Non-pigmented ciliary epithelial cell (primary cell): ENCODE measurements at places on chromosomes 5 and 9.

GRCh38 chr9:136697821-136698526 lies 10.7 kb upstream of the AGPAT2 start:
- DNase-seq, result no peak

DNA sequence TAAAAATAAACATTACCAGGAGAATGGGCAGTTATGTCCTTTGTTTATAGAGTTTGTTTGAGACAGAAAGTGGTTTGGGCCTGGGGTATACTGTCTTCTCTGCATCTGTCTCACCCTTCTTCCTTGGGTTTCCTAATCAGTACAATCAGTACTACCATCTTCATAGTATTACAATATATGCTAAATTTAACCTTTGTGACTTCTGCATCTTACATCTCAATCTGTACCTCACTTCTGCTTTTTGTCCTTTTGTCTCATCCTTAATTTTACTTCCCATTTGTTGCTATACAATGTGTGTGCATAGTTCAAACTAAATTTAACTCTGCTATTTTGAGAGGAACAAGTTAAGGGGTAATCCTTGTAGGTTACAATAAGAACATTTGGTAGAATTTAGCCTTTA lies 19.6 kb downstream of the FBXO38 start:
- DNase-seq, result no peak

DNA sequence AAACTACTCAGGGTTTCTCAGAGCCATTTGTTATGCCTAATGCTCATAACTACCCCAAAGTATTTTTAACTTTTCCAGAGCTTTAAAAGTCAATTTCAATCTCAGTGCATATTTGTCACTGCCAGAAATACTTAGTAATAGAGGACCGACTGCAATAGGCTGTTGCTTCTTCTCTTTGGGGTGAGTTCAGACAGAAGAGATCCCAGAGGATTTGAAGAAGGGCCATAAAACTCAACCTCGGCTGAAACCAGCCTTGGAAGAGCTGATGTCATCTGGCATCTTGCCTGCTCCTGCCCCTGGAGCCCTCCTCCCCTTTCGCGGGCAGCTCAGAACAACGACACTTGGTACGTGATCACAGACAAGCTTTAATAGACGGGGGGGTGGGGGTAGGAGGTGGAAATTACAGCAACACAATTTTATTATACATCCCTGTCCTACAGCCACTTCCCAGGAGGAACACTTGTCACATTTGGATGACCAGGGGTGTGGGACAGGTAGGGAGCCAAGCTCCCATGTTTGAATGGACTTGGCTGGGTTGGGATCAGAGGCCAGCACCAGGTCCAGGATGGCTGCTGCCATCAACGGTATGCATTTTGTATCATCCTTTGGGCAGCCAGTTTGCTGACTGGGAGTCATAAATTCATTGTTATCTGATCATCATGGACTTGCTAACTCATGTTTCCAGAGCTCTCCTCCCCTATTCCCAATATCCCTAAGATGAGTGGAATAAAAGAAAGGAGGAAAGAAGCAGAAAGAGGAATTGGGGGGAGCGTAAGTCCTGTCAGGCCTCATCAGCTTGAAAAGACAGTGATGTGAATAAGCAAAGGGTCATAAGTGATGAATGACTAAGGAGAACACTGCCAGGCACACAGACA lies 186.6 kb upstream of the PANK3 start:
- no peak for DNase-seq

DNA sequence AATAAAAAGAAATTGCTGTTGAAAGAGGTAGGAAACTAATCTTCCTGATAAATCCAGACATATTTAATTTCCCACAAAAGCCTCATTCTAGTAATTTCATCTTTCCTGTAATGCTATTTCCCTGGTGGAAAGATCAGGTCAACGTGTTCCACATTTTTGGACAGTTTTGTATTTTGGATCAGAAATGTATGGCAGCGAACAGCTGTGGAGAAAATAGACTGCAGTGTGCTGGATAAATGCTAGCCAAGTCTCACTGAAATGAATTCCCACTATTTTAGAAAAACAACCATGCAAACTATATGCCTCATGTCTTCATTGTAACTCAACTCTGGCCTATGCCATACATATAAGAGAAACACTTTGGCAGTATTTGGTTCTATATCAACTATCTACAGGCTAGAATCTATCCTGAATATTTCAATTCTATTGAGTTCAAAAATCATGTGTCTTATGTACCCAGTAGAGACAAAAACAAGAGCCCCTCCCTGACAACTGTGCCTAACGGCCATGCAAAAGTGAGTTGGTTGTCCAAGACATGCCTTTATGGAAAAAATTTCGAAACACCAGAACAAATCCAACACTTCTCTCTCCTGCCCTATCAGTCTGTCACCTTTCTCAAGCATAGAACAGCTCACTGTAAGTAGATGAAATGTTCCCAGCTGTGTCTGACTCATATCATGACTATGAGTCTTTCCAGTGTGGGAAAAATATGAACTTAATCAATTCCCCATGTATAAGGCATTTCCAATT lies 191.3 kb upstream of the NREP start:
- DNase-seq, result peak; percentile 95

DNA sequence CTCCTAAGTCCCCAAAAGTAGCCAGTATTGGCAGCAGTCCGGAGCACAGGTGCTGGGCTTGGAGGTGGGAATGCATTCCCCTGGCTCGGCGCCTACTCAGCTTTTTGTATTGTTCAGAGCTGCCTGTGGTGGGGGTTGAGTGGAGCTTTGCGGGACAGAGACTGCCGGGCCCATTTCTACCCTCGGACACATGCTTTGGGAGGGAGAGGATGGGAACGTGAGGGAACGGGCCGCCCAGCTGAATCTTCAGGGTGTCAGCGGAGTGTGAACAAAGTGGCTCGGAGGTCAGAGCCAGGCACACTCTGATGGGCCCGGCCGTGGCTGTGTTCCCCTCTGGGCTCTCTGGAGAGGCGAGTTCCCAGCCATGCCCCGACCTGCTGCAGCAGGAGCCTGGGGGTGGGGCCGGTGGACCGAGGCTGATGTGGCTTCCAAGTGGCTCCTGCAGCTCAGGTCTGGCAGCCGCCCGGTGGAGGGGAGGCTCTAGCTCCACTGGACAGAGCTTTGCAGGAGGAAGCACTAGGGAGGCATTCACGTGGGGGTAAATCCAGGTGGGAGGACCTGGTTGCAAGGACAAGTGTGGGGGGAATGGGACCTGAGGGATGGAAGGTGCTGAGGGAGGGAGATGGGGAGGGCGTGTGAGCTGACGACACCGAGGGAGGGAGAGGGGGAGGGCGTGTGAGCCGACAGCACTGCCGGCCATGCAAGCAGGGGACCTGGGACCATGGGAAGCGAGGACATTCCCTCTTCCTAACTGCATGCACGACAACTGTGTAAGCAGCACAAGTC lies 31.1 kb upstream of the SLC6A3 start:
- no peak for DNase-seq

DNA sequence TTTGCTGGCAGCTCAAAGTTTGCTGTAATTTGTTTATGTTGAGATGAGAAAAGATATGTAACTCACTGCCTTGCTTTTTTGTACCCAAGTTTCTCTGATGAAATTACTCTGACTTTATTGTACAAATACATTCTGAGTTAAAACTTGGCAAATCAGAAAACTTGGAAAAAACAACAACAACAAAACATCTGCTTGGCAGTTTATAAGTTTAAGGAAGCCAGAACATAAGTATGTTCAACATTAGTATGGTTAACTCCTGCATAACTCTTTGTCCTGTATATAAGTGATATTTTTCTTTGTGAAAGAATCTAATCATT lies 233.1 kb downstream of the MAST4 start:
- no peak for DNase-seq

DNA sequence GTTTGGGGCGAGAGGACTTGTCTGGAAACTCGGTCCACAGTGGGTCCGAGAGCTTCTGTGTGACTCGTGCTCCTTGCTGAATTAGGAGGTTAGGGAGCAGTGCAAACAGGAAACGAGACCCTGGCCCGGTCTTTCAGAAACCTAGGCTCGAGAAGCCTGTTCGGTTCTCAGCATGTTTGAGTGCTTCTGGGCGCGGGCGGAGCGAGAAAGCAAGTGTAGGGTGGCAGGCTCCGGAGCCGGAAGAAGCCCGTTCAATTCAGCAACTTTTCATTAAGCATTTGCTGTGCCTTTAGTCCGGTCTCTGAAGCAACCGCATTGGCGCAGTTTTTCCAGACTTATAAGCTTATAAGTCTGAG lies 547 bp downstream of the CLTA start:
- DNase-seq, result no peak

DNA sequence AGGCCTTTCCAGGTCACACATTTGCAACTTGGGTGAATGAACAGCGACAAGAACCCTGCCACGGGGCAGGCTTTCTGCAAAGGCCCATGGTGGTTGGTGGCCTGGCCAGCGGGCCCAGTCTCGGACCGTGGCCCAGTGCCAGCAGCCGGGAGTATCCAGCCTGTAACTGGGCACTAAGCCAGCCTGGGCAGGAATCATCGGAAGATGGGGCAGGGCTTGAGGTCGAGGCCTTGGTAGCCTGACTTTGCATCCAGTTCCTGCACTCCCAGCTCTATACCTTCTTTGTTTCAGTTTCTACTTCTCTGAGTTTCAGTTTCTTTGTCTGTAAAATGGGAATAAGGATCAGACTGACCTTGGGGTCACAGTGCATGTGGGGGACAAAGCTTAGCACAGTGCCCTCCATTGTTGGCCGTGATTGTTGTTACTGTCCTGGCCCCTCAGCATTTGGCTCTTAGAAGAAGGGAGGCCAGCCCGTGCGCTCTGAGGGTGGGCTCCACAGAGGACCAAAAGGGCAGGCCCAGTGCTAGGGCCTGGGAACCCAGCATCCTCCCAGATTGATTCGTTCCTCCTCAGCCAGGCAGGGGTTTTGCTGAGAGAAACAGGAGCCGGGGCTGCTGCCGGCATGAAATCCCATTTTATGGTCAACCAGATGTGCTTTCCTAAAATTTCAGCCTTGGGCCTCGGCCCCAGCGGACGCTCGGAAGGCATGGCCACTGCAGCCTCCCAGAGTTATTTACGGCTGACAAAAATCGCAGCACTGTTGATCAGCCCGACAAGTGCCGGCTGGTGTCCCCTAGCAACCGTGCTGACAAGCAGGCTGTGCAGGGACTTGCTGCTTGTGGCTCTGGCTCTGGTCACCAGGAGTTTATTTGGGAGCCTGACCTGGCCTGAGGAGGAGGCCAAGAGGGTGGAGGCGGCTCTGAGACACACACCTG lies 43.6 kb downstream of the JADE2 start:
- no peak for DNase-seq

DNA sequence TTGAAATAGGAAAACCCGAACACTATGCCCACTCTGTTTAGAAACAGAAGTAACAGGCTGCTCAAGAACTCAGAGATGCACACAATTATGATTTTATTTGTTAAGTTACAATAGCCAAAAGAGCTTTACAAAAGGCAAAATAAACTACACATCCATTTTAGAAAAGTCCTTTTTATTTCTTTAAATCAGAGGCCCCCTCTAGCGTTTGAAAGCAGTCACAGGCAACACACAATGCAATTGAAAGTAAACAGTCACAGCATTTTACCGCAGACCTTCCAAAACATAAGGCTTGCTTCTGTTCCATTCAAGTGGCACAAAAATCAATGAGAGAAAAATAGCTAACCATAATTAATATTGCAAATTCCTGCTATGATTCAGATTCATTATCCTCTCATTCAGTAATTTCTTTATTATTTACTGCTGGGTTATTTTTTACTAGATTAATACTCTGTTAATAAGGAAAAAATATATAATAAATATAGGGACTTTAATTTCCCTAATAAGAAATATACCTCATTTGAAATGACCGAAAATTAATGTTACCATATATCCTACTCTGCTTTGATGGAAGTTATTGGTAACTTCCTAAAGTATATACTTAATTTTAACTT lies 78.3 kb downstream of the CEP120 start:
- no peak for DNase-seq

GRCh38 chr5:141681695-141682641 lies at the start of gene ARAP3:
Gene ARAP3, minus strand, starts transcription at chr5:141682230. Its CDS starts 1,744 bp downstream, at chr5:141680486.
- DNase-seq, result peak; percentile 51

DNA sequence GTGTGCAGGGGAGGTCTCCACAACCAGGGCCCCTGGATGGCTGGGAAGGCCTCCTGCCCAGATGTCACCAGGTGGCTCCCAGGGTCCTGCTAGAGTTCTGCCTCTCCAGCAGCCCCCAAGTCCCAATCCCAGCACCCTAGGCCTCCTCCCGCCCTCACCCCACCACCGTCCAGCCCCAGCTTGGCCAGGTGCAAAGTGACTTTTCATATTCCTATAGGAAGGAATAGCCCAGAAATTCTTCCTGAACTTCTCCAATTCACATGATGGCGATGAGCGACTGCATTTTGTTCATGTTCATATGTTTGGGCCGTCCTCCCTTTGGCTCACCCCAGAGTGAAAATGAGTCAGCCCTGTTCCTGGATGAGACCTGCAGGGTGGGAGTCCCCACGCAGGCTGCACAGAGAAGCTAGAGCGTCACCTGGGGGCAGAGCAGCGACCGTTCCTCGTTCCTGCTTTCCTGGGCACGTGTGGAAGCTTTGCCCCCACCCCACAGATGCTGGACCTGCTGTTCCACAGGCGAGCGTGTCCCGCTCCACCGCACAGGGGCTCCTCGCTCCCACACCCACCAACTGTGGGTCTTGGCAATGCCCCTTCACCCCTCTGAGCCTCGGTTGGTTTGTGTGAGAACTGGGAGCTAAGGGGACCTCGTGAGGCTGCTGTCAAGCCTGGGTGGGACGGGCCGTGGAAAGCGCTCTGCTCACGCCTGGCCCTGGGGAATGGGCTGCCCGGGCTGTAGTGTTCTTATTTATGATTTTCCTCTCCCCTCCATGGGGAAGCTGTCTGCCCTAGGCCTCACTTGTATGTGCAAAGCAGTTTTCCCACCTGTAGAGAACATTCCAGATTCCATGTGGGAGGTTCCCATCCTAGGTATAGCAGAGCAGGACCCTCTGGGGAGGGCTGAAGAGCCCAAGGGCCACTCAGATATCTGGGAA lies 6.9 kb downstream of the MRPS2 start:
- no peak for DNase-seq

DNA sequence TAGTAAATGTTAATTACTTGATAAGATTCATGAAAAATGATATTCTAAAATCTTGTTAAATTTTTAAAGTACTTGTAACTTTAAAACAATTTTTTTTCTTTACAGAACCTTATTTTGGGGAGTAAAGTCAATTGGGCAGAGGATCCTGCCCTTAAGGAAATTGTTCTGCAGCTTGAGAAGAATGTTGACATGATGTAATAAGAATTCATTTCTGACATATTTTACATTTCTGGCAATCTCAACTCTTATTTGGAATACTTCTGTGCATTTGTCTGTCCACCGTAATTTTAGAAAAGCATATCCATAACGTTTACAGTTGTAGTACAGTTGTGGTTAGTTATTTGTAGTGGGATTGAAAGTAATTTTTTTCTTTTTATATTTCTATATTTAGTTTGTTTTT lies 20.2 kb downstream of the CENPH start:
- DNase-seq, result no peak

DNA sequence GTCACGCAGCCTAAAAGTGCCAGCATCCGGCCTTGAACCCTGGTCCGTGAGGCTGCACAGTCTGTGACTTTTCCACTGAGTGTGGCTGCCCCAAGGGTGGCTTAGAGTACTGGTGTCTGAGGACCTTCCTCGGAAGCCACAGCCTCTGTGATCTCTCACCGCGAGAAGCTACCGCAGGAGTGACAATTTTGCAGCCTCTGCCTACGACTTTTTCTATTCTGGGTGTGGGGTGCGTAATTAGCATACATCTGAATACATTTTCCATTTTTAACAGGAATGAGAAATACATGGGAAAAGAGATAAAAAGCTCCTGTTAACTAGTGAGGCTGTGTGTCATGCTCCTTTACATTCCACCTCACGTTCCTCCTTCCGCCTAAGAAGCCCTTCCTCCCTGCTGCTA lies 48.3 kb upstream of the HRH2 start:
- no peak for DNase-seq

- no peak for DNase-seq
Measured at GRCh38 chr5:138721979-138722378, 31.2 kb upstream of the CTNNA1 start.
